ENCODE measurements at places on chromosomes 11 and 22.
A peak's percentile ranks its signal among the peaks of the same experiment; 100 is the strongest.

- no peak for DNase-seq
Observed at GRCh38 chr22:40578171-40578570, 58.3 kb downstream of the MRTFA start.

DNA sequence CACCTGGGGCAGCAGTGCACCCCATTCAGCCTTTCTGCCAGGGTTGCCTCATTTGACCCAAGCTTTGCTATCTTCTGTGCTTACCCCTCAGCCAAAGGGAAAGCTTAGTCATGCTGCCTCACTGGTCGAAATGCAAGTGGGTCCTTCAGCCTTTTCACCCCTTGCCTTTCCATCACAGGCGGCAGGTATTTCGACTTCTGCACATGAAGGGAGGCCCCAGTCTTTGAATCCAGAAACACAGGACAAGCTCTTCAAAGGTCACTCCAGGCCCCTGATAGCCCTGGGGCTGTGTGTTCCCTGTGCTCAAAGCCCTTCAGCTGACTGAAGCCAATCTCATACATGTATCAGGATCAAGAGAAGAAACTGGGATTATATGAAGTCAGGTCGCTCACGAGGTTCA, 129.7 kb downstream of the SNX19 start:
- DNase-seq, result no peak

DNA sequence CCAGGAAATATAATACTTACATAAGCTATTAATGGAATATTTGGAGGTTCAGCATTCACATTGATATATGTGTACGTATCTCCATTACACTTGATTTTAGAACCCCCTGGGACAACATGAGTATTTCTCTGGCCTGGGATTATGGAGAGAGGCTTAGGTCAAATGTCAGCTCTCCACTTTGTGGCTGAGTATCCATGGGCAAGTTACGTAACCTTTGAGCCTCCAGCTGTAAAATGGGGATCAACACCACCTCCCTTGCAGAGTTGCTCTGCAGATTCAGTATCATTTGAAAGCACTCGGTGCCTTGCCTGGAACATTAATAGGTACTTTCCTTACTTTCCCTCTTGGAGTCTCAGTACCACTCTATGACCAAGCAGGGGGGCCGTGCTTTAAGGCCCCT, 33.2 kb downstream of the C22orf31 start:
- no peak for DNase-seq

DNA sequence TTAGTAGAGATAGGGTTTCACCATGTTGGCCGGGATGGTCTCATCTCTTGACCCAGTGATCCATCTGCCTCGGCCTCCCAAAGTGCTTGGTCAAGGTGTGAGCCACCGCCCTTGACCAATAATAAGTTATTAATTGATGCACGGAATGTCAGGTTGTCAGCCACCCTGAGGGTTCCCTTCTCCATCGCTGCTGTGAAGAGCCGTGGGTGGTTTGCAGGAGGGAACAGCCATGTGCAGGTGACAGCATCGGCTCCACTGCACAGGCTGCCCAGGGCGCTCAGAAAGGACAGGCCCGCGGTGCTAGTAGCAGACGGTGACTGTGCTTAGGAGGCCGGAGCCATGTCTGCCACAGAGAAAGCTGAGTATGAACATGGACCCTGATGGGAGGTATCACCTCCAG, 814.0 kb downstream of the BRD1 start:
- no peak for DNase-seq

DNA sequence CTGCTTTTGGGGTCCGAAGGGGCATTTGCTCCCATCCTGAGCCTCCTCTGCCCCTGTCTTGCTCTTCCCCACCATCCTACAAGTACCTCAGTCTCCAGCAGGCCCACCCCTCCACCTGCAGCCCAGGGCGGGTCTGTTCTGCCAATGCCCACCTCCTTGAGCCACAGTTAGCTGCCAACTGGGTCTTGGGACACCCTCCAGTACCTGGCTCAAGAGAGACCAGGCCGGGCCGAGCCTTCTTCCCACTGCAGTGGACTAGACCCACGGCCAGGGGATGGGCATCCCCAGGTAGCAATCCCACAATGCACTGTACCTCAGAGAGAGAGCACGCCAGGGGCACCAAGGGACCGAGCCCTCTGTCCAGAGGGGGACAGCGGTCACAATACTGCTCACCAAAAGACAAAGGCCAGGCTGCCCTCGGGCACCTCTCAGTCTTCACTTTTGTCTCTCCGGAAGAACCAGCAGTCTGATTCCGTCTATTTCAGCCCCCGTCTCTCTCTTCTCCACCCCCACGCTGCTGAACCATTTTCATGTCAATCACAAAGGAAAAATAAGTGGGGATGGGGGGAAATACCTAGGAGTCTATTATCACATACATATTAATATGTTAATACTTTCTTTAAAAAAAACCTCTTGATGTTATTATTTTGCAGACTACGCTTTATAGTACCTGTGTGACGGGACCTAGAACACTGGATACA, 51.7 kb downstream of the SYT13 start:
- DNase-seq, result no peak

DNA sequence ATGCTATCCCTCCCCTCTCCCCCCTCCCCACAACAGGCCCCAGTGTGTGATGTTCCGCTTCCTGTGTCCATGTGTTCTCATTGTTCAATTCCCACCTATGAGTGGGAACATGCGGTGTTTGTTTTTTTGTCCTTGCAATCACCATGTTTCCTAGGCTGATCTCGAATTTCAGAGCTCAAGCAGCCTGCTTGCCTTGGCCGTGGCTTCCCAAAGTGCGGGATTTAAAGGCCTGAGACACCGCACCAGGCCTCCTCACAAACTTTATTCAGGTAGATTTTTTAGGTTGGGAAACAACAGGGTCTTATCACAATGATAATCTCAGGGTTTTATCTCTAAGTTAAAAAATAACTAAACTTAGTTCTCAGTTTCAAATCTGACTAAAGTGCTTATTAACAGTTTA, 125.4 kb downstream of the LUZP2 start:
- DNase-seq, result no peak

- DNase-seq, result no peak
Observed at GRCh38 chr11:13333456-13333957, 55.9 kb downstream of the BMAL1 start.

DNA sequence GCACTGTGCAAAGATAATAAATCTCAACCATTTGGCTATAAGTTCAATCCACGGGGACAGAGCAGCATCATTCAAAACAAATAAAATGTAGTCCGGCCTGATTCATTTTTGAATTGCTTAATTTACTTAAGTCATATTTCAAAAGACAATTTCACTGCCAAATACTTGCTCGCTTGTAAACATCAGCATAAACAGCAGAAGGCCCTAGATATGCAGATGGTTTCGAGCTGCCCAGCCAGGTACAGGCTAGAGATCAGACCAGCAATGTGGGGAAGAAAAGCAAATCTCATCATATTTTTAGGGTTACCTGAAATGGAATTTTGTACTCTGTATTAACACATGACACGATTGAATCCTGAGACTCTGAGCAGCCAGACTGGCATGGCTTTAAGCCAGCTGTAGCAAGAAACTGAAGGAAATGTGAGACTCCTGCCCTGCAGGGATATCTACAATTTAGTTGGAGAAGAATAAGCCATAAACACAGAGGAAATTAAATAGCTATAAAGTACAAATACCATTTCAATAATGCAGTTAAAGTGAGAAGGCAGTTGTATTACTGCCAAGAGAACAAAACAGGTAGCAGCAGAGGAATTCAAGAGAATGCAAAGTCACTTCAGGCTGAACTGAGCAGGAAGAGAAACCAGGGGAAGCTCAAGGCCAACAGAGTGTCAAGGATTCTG, 440.3 kb downstream of the ETS1 start:
- no peak for DNase-seq

DNA sequence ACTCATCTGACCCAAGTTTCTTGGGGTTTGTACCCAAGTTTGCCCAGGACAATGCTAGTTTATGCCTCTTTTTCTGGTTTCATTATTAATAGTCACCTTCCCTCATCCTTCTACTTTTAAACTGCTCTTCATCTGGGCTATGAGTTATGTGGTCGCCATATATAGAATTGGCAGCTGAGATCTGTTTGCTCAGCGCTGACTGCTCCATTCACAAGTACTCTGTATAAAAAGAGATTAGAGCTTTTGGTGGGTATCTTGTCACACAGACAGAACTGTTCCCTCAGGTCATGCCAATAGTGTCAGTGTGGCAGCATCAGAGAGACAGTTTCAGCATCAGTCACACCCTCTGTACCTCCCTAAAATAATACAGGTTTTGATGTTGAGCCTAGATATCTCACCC, 326.0 kb downstream of the RAB38 start:
- no peak for DNase-seq

DNA sequence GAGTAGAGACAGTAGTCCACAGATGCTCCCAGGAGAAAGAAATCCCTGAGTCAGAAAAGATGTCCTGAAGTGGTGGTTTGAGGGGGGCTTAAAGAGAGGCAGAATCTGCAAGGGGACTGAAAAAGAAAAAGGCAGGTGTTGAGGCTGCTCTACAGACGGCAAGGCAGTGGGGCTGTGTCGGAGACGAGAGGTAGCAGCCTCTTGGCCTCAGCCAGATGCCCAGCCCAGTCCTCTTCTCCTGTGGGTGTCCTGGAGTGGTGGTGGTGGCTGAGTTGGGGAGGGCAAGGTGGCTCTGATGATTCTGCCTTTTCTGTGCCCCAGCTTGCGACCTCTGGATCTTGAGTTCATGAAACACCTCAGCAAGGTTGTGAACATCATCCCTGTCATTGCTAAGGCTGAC, 9.3 kb upstream of the WBP2NL start:
- DNase-seq, result no peak

GRCh38 chr11:74397501-74398243, 561 bp downstream of the PGM2L1 start:
- DNase-seq, result peak; percentile 49

GRCh38 chr22:39308614-39309363, 10.6 kb downstream of the RPL3 start:
- no peak for DNase-seq

DNA sequence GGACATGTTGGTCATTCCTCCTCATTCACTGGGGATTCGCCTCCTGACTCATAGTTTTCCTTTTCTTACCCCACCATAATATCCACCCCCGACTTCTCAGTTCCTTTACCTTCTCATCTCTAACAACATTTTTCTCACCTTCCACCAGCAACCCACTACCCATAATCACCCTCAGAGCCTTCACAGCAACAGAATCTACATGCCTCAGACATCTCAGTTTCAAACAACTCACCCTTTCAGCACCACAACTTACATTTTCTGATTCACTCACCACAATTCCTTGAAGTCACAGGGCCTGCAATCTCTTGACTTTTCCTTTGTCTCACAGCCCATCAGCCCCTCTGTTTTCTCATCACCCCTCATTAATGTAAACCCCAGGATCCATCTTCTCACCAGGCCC, 2.3 kb upstream of the MTNR1B start:
- no peak for DNase-seq

GRCh38 chr22:24772493-24773220, 1.9 kb downstream of the PIWIL3 start:
- no peak for DNase-seq

DNA sequence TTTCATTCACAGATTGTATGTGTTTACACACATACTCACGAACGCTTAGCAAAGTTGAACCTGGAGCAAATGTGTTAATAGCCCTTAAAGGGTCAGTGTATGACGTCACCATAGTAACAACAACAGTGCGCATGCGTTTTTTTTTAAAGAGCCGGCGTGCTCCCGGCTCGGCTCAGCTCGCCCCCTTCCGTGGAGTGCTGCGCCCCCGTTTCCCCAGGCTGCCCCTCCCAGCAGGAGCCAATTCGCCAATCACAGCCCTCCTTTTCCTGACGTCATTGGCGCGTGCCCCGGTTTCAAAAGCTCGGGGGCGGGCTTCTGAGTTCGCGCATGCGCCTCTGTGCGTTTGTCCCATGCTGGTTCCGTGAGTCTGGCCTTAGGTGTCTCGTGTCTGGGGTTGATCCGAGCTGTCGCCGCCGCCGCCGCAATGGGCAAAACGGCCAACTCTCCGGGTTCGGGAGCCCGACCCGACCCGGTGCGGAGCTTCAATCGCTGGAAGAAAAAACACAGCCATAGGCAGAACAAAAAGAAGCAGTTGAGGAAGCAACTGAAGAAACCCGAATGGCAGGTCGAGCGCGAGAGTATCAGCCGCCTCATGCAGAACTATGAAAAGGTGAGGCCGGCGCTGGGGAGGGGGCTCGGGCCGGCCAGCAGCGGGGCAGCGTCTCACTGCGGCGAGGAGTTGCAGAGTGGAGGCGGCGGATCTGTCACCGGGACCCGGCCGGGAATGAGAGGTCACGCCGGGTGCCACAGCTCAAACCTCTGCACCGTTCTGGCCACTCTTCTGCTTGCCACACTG, at the start of gene DDX10:
Gene DDX10, plus strand, starts transcription at position 340 of the 796 bp plus-strand sequence. Its CDS starts 85 bp downstream, at position 425.
- peak; percentile 98 for DNase-seq

- DNase-seq, result no peak
Observed at GRCh38 chr11:12882670-12883069, 126.4 kb upstream of the RASSF10 start.

DNA sequence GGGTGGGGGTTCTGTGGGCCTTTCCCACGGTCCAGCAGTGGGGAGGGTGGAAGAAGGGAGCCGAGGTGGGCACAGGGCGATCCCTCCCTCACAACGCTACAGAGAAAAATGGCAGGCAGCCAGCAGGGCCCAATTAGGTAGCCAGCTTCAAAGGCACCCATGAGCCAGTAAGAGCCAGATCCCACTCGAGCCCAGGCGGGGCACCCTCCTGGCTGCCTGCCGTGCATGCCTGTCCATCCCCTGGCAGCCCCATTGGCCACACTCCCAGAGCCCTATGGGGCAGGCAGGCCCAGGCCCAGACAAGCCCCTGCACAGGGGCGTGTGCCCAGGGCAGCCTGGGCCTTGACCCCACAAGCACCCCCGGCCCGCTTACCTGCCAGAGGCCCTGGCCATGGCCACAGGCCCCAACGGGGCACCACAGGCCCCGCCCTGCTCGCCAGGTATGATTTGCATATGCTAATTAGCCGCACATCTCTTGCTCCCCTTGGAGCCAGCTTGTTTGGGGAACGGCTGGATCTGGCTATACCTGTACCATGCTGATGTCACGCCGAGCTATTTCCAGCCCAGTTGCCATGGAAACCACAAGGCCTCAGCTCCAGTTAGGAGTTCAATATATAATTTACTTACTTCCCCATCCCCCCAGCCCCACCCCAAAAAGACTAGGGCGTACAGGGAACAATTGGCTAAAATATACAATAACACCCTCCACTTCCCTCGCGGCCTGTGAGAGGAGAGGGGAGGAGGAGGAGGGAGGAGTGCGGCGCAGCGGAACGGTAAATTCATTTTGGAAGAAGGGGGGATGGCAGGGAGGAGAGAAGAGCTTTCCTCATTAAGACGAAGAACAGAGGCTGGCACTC, 47.5 kb upstream of the TCF20 start:
- DNase-seq, result no peak
